ENCODE measurements at places on chromosomes 4 and X.

DNA sequence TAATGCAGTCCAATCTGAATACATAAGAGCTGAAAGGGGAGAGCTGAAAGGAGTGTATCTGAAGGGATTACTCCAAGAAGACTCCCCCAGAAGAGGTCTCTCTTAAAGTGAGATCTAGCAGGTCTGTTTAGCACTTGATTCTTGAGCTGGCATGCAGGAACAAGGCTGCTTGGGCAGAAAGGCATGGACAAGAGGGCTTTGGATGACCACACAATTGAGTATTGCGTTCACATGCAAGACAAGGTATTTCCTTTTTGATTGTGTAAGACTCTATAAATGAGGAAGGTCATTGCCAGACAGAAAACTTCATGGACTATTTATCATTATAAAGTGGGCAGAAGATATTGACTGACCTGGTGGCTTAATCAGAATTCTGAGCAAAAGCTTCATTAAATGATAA lies 145.5 kb upstream of the AFF2 start:
- no peak for DNase-seq

- no peak for DNase-seq
These were observed 97.3 kb upstream of the DDX3X start for GRCh38 chrX:41236629-41237028.

- no peak for DNase-seq
These were observed 30.0 kb downstream of the CTBP1 start for GRCh38 chr4:1218634-1219565.

- no peak for DNase-seq
These were observed 45.1 kb downstream of the OR13H1 start for GRCh38 chrX:131588995-131589394.

DNA sequence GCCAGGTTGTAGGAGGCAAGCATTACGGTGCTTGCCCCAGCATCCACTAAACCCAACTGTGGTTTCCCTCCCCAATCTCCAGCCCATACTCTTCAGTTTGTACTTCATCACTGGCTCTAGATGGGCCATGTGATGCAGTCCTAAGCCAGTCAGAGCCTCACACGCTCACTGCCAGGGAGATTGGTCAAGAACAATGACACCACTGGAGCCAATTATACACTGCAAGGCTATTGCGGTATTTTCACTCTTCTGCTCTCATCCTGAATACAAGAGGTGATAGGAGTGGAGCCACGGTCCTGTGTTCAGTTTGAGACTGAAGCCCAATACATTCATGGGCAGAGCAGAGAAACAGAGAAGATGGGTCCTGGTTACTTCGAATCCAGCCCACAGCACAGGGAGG lies 58.4 kb downstream of the SEPSECS start:
- no peak for DNase-seq

DNA sequence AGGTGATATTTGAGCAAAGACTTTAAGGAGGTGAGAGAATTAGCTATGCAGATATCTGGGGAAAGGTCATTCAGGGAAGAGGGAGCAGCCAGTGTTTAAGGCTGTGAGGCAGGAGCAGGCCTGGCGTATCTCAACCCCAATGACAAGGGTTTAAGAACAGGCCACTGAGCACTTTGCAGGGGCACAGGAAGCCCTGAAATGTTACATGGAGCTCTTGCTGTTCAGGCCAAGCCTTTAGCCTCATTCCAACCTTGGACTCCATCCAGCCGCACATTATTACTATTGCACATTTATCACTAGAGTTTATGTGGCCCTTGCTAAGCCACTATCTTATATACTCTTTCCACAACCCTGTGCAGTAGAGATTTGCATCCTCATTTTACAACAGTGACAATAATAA lies 114.0 kb downstream of the EFNB1 start:
- DNase-seq: no peak

- DNase-seq: no peak
These were observed 534.9 kb upstream of the FTHL17 start for GRCh38 chrX:31606771-31607170.

GRCh38 chr4:39527296-39528060 lies at the start of gene UGDH:
Gene UGDH (minus strand): TSS chr4:39527439. CDS start chr4:39521512, 5,927 bp downstream.
- peak; percentile 75 for DNase-seq

DNA sequence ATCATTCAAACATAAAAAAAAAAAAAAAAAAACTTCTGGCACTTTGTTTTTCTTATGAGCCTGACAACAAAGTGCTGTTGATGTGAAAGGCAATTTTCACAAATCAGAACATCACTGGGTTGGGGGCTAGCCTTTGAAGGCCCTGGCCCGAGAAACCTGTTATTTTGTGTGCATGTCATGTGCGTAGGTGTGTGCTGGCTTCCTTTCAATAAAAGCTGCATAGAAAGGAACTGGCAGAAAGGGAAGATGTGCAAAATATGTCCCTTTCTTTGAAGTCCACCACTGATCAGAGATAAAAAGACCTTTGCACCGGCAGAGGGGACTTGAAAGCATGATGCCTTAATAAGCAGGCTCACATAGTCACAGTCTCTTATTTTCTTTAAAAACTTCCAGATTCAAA lies 170.8 kb upstream of the RASGEF1B start:
- no peak for DNase-seq

GRCh38 chr4:72505314-72505744 lies 63.7 kb downstream of the ADAMTS3 start:
- DNase-seq: no peak

DNA sequence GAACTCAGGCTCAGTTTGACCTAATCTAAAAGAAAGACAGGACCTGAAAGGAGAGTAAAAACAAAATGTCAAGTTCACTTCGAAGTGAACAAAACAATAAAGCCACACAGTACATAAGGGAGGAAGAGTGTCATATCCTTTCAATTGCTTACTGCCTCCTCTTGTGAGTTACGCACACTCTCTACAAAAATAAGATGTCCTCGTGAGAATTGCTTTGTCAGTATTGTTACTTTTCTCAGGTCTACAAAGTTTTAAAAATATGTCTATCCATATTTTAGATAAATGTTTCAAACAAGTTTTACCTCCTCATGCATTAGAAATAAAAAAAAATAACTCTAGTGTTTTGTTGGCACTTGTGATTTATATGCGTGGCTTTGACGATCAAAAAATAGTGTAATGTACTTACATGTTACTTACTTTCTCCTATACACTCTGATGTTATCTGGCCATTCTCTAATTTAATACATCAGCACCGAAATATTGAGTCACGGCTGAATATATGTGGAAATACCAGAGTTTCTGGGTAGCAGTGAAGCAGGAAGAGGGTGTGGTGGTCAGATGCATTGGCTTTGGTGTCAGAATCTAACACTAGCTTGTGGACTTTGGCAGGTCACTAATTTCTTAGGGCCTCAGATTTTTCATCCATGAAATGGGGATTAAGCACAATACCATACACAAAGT lies 8.1 kb upstream of the MRPL1 start:
- no peak for DNase-seq

DNA sequence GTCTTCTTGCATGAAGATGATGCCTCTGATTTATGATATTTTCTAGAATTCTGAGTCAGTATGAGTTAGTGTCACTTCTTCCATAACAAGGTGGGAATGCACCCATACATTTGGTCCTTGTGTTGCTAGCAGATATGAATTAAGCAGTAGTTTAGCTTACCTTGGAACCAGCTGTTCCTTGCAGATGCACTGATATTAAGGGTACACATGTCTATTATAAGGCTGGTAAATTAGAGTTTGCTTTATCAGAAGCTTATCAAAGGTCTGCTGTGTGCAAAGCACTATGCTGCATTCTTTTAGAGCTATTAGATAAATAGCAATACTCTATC lies 36.5 kb downstream of the AFF1 start:
- no peak for DNase-seq

All from stimulated activated CD4-positive, alpha-beta T cell treated with anti-CD3 and anti-CD28 coated beads, Interleukin-1b, Interleukin-23, amount 100 ng/mL, for 1 hour (primary cell).